ENCODE measurements at places on chromosomes 6 and 20. TPM values are rescaled to one million over a fixed set of nuclear protein-coding genes. Genes with fewer than 3 reads are reported as not detected.

GRCh38 chr6:33863723-33864440 lies 60.1 kb upstream of the MLN start:
- DNase-seq: no peak

- no peak for DNase-seq
These were observed 6.7 kb downstream of the TCEA2 start for GRCh38 chr20:64069614-64070243.

- DNase-seq: no peak
These were observed 59.4 kb upstream of the TMEM200A start for GRCh38 chr6:130306377-130306776.

DNA sequence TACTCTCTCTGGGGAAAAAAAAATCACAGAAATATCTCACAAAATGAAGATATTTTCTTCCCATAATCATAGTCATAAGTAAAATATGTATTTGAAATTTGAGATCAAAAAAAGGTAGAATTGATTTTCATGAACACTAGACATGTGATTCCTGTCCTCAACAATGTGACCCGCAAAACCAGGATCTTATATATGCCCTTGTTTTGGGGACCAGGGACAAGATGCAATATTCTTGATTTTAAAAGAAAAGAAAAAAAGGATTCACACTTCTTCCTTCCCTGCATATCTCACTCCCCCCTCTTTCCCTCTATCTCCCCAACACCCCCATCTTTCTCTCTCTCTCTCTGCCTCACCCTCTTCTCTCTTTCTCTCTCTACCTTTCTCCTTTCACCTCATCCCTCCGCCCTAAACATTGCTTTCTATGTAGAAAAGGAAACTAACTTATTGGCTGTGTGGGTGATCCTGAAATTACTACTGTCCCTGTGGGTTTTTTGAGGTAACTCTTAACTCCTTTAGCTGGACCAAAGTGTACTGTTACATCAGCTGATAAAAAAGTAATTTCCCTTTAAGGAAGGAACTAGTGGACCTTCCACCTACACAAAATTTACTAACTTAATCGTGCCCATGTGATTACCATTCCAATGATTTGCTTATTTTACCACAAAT lies 85.6 kb downstream of the AIG1 start:
- no peak for DNase-seq

DNA sequence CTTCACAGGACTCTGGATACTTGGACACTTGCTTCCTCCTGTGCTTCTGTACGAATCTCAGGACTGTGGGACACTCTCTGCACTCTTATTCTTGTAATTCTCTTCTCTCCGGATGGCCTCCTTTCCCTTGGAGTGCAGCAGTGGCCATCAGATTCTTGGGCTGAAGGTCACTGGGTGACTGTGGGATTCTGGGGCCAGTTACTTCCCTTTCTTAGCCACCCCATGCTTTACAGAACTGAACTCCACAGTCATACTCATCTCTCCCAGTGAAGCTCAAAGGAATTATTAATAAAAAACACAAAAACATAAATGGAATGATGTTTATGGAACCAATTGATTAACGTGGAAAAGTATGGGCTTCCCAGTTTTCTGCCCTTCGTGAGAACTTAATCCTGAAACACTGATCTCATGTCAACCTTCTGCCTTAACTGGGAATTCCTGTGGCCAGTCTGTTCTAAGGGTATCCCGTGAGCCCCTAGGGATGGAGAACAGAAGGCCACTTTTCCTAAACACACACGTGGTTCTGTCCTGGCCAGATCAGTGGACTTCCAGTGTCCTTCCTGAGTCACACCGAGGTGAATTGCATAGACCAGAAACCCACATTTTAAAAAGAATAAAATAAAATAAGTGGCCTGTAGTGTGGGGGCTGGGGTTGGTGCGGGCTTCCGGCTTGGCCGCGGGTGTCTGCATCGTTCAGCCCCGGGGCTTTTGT lies 23.6 kb upstream of the HLA-E start:
- no peak for DNase-seq

DNA sequence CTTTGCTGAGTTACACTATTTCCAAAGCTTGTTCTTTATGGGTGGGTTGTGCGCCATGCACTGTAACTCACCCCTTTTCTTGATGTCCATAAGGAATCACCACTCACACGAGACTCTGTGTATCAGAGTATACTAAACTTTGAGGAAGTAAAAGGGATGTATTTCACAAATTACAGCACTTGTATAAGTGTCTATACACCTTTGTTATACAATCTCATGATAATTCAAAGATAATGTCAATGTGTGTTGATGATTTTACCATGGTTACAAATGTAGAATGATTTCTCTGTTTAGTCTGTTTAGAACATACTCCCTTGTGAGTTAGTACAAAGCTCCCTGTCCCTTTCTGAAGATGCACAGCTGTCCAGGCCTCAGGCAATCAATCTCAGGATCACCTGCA lies 922.2 kb upstream of the MAP3K7 start:
- DNase-seq: no peak

DNA sequence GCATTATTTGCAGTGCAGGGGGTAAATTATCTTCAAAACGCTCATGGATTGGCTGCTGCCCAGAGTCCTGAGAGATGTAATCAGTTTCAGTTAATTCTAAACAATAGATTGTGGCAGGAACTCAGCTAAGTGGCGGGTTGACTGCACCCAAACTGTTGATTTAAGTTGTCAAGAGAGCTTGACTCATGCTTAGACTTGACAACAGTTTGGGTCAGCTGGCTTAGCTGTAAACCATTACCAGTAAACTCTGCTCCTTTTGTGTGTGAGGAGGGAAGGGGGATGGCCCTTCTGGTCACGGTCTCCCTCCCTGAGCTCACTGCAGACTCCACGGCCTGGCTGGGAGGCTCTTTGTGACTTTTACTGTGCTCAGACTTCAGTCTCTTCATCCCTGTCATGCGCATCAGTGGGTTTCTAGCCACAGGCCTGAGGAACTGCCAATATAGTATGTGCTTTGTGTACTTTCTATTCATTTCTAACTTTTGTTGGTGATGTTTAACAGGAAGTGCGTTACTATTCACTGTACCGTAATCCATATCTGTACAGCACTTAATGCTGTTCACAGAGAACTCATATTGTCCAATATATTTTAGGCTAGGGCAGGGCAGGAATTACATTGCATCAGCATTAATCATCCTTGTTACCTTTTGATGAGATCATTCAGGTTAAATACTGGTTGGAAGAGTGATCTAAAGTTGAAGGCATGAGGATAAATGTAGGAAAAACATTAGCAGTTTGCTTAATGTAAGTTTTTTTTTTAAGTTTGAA lies 488.3 kb downstream of the CDKAL1 start:
- peak; percentile 65 for DNase-seq

Gene WFDC5
- total RNA-seq: not detected
